CD4-positive, alpha-beta T cell treated with Interleukin-15 for 4 hours (primary cell): ENCODE measurements at places on chromosomes 1 and 21.

- DNase-seq, result no peak
These were observed 16.2 kb upstream of the MAB21L3 start for GRCh38 chr1:116095027-116095426.

DNA sequence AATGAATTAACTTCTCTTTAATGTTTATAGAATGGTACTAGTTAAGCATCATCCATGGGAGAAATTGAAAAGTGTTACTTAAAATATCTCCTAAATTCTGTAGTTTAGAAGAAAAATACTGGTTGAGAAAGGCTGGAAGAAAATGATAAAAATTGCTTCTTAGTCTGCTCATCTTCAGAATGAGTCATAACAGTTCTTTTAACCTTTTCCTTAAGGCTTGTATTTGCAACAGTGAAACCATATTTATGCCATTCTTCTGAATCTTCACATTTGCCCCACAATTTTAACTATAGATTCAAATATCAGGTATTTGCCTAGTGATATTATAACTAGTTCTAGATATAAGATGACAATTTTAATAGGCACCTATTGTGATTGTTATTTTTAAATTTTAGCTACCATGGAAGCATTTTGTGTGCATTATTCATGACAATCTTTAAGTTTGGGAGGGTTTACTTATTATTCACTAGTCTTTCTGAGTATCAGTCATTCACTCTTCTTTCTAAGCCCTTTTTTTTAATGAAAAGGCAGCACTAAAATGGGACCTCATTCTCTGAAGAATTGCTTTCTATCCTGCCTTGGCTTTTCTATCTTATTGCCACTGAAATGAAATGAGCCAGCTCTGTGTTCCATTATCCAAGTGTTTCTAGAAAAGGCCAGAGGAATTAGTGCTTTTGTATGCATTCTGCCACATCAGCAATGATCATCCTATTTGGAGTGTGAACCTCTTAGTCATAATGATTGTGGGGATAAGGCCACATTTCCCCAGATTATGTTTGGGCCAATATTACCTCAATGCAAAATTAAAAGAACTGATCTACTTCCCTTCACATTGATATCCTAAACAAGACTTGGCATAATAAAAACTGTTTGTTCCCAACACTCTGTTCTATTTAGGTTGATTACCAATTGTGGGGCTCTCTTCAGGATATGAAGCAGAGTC, 58.4 kb downstream of the SAMSN1 start:
- no peak for DNase-seq

- DNase-seq, result no peak
These were observed 7.3 kb upstream of the TBX15 start for GRCh38 chr1:118995312-118996016.

DNA sequence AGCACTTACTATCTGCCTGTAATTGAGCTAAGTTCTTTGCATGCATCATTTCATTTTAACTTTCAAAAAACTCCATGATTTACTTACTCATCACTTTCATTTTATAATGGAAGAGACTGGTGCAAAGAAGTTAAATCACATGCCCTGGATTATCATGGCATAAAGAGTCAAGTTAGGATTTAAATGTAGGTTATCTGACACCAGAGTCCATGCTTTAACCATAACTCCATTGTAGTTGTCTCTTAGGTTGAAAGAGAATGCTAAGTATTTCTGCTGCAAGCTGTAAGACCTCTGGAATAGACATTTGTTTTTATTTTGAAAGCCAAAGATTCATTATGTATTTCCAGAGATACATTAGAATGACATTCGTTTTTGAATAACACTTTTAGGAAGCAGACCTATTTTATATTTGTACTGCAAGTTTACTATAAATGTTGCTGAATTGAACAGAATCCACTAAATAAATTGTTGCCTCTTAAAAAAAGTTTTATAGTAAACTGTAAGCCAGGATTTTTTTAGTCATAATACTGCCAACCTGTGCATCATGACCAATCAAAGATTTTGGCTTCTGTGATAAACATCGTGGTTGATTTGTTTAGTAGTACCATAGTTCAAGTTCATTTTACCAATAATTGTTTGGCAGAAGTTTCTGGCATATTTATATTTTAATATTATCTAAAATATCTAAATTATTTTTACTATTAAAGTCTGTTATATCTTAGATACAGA, 26.1 kb downstream of the CFH start:
- no peak for DNase-seq

- DNase-seq, result no peak
These were observed 2.6 kb downstream of the BARHL2 start for GRCh38 chr1:90714521-90714951.

DNA sequence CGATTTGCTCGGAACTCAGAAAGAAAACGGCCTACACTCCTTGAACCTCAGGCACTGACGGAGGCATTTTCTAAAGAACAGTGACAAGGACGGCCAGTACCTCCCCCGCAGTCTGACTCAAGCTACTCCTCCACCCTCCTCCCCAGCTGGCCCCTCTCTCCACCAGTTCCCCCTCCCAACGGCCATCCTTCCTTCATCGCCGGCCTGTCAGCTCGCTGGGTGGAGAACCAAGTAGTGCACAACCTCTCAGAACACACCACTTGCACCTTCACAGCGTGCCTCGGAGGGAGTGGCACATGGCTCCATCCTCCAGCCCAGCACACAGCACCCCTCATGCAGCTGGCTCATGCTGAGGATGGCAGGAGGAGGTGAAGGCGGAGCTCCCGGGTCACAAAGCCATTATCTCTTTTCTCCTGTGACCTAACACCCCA, 58.8 kb downstream of the TOR1AIP2 start:
- no peak for DNase-seq

DNA sequence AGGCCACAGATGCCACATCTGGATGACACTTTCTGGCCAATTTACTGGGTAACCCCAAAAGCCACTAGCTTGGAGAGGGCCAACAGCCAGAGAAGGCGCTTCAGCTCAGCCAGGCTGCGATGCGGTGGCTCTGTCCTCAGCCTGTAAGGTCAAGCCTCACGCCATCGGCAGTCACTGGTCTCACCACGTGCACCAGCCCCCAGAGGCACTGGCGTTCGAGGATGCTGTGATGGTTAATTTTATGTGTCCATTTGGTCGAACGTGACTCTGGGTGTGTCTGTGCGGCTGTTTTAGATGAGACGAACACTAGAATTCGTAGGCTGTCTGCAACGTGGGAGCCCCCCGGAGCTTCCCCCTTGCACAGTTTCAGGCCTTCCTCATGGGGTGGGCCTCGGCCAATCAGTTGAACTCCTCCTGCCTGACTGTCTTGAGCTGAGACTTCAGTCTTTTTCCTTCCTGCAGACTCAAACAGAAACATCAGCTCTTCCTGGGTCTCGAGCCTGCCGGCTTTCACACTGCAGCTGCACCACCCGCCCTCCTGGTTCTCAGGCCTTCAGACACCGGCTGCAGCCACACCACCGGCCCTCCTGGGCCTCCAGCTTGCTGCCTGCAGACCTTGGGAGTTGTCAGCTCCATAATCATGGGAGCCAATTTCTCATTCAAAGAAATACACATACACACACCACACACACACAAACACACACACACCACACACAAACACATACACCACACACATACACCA, 41.6 kb upstream of the SLC45A1 start:
- no peak for DNase-seq

GRCh38 chr1:203985044-203985443, 87.9 kb upstream of the SOX13 start:
- DNase-seq, result no peak

DNA sequence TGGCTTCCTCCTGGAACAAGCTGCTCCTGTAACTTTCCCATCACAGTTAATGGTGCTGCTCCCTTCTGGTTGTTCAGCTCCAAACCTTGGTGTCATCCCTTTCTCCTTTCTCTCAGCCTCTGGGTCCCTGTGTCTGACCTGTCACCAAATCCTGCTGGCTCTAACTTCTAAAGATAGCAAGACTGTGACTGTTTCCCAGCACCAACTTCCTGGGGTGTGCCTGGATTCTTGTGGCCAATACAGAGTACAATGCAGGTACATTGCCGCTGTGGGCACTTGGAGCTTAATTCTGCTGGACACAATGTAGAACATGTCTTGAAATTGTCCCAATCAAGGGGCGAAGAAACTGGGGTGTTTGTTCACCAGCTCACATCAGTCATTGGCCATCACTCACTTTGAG, 156.7 kb upstream of the CSF3R start:
- DNase-seq, result no peak

- no peak for DNase-seq
These were observed 5.0 kb downstream of the OR10J1 start for GRCh38 chr1:159444511-159444910.

DNA sequence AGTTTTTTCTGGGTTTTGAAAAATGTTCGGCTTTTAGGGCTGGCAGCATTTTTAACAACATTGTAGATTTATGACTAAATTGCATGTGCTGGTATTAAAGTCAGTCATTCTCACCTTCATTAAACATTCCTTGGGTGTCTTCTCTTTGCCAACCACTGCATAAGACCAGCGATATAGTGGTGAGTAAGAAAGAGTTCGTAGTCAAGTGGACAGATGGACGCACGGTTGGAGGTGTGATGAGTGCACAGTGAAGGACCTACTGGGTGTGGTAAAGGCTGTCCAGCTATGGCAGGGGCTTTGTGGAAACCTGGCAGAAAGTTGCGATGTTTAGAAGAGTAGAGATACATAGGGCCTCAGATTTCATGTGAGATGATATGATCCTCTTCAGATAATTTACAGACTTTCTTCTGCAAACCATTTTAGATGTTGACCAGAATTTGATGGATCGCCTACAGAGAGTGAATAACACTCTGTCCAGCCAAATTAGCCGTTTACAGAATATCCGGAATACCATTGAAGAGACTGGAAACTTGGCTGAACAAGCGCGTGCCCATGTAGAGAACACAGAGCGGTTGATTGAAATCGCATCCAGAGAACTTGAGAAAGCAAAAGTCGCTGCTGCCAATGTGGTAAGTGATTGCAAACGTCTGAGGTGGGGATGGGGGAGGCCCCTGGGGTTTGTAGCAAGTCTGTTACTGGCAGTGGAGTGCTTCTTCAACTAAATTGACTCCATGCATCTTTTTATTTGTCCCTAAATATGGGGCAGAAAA, 56.0 kb upstream of the LAMC2 start:
- no peak for DNase-seq

DNA sequence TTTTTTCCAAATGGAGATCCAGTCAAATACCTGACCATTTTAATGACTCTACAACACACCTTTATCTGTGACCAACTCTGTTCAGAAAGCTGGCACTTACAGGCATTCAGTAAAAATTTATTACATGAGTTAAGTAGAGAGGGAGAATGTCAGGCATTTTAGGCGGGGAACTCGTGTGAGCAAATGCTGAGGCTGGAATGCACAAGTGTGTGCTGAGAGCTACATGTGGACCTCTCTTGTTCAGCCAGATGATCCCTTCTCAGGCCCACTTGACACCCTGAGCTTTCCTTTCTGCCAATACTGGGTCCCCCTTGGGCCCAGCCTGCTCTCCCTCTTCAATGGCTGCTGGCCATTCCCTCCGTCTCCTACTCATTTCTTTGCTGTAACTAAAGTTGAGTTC, 11.7 kb downstream of the PPIH start:
- no peak for DNase-seq
